Adrenal gland (tissue), 19 donors: ENCODE measurements at places on chromosomes 13 and 19. TPM values are rescaled to one million over a fixed set of nuclear protein-coding genes. Genes with fewer than 3 reads are reported as not detected.

DNA sequence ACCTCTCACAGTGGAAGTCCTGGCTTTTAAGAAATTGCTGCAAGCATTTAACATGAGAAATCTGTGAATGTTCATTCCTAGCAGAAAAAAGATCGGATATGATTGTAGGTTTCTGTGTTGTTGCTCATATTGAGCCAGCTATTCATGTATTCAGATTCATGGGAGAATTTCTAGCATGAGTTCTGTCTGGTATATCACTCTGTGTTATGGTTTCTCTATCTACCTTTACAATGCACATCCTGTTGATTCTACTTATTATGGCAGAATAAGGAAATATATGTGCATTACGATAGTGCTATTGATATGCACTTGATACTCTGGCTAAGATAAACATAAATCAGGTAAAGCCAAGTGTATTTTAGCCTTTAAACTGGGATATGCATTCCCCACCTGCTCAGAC is 138.2 kb downstream of the KCNRG start:
- no peak for DNase-seq

GRCh38 chr19:47762615-47763308 is 15.7 kb upstream of the SELENOW start:
- DNase-seq, result no peak

DNA sequence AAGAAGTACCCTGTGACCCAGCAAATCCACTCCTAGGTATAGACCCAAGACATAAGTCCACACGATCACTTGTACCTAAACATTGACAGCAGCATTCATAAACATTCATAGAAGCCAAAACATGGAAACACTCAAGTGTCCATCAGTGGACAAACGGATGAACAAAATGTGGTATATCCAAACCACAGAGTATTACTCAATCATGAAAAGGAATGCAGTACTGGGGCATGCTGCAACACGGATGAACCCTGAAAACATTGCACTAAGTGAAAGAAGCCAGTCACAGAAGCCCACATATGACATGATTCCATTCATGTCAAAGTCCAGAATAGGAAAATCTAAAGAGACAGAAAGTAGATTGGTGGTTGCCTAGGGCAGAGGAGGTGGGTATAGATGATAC is 22.8 kb upstream of the CCNE1 start:
- no peak for DNase-seq

- no peak for DNase-seq
These were observed 358.3 kb downstream of the KLF5 start for GRCh38 chr13:73417012-73417615.

DNA sequence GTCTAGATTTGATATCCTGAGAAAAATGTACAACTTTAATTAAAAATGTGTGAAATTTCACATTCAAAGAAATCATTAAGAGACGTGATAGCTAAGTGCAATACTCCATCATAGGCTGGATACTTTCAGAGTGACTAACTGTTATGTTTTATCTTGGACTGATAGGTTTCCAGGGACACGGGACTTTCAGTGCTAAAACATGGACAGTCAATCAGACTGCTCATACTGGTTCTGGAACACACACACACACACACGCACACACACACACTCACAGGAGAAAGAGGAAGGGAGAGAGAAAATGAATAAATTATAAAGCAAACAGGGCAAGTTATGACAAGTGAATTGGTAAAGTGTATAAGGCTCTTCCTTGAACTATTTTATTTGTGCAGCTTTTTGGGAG is 955.9 kb downstream of the SLITRK5 start:
- no peak for DNase-seq

GRCh38 chr13:68185444-68186141 is 955.5 kb upstream of the PCDH9 start:
- DNase-seq, result no peak

DNA sequence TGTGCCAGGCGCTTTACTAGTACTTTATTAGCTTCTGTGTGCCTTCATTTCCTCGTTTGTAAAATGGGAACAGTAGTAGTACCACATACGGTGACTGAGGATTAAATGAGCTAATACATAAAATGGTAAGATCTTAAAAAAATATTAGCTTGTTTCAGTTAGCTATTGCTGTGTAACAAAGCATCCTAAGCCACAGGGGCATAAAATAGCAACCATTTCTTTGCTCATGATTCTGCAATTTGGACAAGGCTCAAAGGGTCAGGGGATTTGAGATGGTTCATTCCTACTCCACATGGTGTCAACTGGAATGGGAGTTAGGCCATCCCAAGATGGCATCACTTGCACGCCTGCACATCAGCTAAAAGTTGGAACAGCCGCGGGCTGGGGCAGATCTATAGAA is 13.3 kb downstream of the DYRK1B start:
- no peak for DNase-seq

- no peak for DNase-seq
These were observed 62.1 kb downstream of the PEPD start for GRCh38 chr19:33459222-33460090.

GRCh38 chr13:42745655-42746054 is 35.7 kb upstream of the FAM216B start:
- no peak for DNase-seq

DNA sequence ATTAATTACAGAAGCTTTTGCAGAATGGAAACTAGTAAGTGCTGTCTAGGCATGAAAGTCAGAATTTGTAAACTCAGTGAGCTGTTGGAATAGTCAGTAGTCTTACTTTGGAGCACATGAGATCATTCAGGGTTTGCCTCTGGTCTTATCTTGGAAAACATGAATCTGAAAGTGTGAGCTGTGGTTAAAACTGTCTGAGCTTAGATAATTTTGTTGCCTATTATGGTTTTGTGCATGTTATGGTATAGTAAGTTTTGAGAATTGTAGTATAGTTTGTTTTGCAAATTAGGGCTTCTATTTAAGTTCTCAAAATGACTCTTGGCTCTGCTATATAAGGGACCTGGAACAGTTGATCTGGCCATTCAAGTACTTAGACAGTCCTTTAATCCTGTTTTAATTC is 53.7 kb upstream of the TRPC4 start:
- DNase-seq, result no peak

DNA sequence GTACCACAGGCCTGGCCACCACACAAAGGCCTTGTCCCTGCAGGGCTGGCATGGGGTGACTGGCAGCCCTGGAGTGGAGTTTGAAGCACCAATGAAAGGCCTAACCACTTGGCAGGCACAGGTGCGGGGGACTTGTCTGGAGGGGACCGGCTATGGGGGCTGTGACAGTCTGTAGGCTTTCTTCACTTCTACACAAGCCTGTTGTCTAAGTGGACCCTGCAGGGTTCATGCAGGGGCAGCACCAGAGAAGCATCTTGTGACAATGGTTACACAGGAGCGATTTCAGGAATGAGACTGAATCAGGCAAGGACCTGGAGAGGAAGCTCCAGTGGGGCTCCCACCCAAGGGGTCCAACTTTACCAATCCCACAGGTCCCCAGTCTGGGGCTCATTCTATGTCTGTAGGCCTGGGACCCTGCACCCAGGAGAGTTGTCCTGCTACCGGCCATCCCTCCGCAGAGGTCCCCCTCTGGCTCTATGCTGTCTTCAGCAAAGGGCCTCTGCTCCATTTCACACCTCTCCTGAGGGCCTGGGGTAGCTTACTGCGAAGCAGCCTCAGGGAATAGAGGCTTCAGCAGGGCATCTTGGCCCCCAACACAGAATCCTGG is 2.3 kb upstream of the ZNF837 start:
- peak; percentile 20 for DNase-seq

GRCh38 chr19:3768015-3768747 is 3.8 kb downstream of the RAX2 start:
- DNase-seq, result no peak

DNA sequence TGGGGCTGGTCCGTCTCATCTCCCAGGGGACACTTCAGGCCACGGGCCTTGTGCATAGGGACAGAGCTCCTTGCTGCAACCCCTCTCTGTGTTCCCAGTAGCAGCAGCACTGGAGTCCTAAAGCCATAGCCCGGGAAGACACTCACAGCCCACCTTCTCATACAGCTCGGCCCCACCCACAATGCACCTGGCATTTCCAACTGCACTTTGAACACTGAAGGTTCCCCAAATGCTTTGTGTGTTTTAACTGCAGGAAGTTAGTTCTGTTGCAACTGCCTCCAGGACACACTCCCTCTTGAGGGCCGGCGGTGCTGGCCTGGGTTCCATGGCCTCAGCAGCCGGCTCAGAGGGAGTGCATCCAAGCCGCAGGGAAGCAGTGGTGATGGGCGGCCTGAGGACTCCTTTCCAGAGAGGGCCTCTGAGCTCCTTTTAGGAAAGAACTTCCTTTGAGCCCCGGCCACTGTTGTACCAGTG is 22.7 kb upstream of the TMEM255B start:
- DNase-seq, result no peak

GRCh38 chr13:110042253-110042950 is 256.0 kb upstream of the IRS2 start:
- DNase-seq, result no peak

DNA sequence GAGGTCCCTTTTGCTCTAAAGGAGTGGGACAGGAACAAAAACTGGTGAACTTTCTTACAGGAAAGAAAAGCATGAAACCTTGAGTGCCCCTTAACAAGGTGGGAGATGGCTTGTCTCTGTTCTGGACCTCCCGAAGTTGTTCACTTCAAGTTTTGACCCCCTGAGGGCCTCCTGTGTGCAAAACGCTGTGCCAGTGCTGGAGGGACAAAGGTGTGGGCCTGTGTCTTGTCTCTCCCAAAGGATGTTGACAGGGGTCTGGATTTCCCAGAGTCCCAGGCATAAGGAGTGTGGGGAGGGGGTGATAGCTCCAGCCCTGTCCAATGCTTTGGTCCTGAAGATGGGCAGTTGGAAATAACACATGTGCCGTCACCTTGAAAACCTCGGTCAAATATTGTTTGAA is 6.5 kb downstream of the ZNF536 start:
- DNase-seq, result no peak

- DNase-seq, result no peak
These were observed 397.1 kb downstream of the SLITRK5 start for GRCh38 chr13:88068316-88068715.

DNA sequence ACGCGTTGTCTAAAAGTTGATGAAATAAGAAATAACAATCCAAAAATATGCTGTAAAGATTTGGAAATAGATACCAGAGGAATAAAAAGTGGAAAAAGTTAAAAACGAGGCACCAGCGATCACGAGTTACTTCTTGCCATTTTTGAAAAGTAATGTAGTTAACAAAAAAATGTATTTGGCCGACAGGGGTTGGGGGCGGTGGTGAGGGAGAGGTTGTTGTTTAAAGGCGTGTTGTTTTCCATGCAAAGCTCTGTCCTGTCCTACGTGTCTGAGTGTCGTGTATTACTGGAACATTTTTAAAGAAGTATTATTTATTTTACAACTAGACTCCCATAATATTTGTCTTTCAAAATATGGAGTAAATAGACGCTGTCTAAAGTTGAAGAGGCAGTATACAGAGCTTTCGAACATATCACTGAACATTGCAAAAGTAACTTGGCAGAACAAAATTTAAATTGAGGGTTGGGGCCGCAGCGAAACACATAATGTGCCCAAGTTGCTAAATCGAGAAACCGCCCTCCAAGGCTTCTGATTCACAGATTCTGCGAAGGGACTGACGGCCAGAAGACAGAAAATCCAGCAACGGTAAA is 823 bp downstream of the FBXO17 start:
- DNase-seq, result no peak

- no peak for DNase-seq
These were observed 4.9 kb upstream of the AMER2 start for GRCh38 chr13:25177012-25177411.

DNA sequence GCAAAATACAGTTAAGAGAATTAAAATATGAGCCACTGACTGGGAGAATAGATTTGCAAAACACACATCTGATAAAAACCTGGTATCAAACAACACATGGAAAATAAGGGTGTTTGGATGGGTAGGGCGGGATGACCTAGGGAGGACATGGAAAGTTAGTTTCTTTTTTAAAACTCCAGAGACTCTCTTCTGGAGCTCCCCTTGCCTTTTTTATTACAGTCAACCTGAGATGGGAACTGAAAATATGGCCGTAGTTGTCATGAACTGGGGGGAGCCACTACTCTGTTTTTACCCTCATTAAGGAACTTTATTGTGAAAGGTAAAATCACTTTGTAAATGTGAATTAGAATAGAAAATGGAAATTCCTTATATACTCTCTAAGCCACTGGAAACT is 113.0 kb downstream of the ATP11A start:
- DNase-seq, result no peak

DNA sequence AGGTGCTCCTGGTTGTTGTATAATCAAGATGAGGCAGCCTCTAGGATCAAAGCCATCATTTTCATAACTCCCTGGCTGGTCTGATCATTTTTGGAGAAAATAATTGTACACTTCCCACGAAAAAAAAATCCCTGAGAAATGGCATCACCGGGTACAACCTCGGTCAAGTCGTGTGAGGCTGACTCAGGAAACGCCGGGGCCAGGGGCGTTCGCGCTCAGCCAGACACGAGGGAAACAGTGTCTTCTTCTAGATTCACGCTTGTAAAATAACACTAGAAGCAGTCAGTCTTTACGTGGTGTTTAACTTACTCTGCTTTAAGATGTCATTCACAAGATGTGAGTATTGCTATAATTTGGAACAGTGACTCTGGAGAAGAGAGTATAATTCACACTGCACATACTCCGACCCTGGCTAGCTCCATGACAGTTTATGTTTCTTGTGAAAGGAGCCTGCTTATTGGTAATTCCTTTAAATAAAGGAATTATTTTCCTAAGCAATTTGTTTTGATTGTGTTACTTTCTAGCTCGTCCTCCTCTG is 109.0 kb upstream of the SOX1 start:
- no peak for DNase-seq

DNA sequence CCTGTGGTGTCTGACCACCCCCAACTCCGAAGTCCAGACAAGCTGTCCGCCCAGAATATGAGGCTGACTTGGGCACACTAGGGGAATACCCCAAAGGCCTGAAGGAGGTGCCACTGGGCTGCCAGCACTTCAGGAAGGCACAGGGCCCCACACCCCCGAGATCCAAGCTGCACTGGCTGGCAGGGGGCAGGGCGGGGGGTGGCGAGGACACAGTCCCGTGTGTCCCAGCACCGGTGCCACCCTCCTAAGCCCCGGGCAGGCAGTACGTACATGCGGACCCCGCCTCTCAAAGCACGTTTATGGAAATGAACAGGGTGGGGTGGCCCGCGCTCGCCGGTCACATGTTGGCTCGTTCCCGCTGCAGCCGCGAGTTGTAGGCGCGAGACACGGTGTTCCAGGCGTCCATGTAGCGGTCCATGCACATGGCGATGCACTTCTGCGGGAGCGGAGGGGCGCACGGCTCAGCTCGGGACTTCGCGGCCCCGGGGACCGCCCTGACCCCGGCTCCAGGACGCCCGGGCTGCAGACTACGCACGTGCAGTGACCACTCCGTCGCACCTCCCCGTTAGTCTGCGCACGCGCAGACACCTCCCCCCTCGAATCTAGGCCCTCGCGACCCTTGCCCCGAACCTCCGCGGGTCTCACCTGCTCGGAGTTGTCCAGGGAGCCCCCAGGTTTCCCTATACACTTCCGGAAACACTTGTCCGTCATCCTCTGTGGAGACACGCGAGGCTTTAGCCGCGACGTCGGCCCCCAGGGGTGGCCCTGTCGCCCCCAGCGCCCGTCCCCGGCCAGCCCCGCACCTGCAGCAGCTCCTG is 566 bp downstream of the TIMM13 start:
- peak; percentile 43 for DNase-seq

The CCDC70 gene
- total RNA-seq, result not detected

The EFNB2 gene
- 18.1 TPM for total RNA-seq

The CD70 gene
- not detected for total RNA-seq

The ZNF66 gene
- total RNA-seq, result 16.1 TPM

The FGF22 gene
- total RNA-seq, result not detected

The PTOV1 gene
- total RNA-seq, result 257 TPM

The TNFSF13B gene
- 11.7 TPM for total RNA-seq

The RAX2 gene
- total RNA-seq, result not detected

The SYDE1 gene
- total RNA-seq, result 30.6 TPM
